ENCODE measurements at places on chromosomes 3 and 15. TPM values are rescaled to one million over a fixed set of nuclear protein-coding genes. Genes with fewer than 3 reads are reported as not detected.

Gene CXCR6
- total RNA-seq = not detected

Gene C3orf20
- not detected for total RNA-seq

Gene TGM4
- 0.17 TPM for total RNA-seq

Gene CYP11A1
- total RNA-seq = 0.06 TPM

Gene TUSC7
- total RNA-seq = not detected

Gene TMEM39A
- total RNA-seq = 72.5 TPM

Gene ZNF280D
- 17.7 TPM for total RNA-seq
